ENCODE measurements at places on chromosomes 16 and 17.
A peak's percentile ranks its signal among the peaks of the same experiment; 100 is the strongest.

DNA sequence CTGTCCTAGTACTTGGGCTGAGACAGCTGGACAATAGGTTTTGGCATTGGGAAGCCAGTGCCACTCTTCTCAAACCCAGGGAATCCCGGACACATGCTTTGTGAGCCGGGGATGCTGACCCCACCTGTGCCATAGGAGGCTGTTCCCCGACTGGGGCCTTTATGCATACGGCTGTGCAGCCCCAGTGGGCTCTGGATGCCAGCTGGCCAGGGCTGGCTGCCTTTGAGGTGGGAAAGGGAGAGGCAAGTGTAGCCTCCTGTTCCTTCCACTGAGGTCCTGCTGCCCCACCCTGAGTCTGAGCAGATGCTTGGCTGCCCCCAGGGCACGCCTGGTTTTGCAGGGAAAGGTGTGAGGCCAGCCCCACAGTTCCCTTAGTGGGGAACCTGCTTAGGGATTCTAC, 105.7 kb downstream of the CCDC182 start:
- DNase-seq, result no peak

DNA sequence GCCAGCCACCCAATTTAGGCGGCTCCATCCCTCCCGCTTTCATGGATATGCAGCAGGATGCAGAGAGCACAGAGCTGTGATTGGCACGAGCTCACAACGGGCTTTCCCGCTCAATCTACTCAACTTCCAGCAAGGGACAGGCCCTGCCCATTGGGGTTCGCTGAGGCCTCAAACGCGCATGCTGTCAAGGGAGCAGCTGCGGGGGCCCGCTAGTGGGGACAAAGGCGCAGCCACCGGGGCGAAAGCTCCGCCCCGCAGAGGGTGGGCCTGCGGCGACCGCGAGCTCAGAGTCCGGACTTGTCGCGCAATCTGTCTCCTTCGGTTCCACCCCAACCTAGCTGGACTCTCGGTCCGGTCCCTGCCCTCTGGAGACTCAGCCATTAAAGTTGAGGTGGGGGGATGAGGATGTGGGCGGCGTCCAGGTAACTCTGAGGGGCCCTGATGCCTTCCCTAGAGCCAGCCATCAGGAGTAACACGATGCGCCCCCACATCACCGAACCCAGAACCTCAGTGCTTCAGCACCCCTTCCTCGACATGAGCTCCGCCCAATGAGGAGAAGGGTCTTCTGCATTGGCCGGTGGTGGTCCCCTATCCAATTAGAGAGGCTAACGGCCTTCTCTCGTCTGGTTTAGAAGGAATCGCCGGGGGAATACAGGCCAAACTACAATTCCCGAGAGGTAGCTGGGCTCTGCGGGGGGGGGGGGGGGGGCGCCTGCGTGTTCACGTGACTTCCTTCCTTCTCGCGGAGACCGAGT, 489 bp upstream of the NFATC3 start:
- peak; percentile 54 for DNase-seq

DNA sequence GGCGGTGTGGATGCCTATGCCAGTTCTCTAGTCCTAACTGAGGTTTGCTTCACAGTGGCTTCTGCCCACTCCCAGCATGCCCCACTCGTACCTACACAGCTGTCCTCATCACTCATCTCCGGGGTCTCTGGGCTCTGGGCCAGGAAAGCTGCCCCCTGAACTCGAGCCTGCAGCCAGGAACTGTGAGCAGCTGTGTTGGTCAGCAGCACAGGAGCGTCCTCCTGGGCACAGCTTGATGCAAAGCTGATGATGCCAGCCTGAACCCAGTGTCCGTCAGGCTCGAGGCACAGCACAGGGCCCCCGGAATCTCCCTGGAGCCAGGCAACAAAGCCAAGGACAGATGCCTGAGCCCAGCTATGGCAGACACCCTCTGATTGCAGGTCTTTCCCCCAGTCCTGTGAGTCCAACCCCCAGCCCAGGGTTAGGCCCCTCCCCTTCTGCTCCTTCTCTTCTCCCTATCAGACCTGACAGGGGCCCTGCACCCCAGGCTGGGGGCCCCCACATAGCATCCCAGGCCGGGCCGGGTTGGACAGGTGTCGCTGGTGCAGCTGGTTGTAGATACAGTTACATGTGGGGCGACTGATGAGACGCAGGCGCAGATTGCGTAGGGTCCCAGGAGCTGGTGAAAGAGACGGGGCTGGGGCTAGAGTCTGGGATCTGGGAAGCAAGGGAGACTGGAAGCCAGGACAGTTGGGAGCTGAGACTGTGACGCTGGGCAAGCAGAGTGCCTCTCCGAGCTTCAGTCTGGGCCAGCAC, 2.7 kb downstream of the PRSS53 start:
- DNase-seq, result no peak

DNA sequence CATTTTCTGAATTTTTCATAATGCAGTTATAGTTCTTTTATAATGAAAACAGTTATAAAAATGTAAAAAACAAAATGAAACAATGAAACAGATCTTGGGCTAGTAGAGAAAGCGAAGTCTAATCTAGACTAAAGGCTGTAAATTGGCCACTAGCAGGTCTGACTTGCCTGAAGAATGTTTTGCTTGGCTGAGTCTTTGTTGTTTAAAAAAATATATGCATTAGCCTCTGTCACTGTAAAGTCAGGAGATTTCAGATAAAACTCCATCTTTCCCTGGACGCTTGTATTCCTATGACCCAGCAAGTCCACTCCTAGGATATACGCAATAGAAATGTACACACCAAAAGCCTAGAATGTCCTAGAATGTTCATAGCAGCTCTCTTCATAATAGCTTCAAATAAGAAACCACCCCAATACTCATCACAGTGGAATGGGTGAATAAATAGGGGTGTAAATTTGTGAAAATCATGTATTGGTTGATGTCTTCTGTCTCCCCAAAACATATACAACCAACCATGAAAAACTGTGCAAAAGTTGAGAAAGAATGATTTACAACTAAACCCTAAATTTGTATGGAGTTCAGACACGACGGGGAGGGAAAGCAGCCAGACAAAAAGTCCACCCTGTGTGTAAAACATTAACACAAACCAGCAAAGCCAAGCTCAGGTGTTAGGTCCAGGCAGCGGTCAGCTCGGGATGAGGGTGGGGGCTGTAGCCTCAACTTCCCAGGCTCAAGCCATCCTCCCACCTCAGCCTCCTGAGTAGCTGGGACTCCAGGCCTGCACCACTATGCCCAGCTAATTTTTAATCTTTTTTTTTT, 37.7 kb upstream of the MEAK7 start:
- no peak for DNase-seq

GRCh38 chr17:70100983-70101382, 26.0 kb downstream of the KCNJ16 start:
- no peak for DNase-seq

DNA sequence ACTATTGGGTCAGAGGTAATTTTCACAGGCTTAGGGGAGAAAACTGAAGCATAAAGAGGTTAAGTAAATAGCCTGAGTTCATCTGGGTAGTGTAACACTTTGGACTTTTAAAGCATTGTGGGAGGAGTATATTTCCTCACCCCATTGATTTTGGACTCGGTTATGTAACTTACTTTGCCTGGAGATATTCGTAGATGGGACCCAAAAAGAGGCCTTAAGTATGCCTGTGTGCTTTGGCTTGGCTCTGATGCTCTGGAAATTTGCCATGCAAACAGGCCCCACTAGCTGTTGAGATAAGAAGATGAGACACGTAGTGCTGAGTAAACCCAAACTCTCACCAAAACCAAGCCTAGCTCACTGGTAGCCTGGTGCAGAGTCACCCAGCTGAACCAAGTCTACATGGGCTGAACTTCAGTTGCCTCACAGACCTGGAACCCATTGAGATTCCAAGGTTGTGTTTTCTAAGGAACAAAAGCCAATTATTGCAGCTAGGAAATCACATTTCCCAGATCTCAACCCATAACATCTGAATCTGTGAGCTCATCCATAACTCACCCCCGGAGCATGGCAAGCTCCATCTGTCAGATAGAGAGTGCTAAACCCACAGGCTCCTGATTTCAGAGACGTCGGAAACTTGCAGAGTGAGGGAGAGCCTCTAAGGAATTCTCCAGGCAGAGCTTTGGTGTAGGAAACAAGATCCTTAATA, 536.0 kb upstream of the C16orf82 start:
- DNase-seq, result no peak

DNA sequence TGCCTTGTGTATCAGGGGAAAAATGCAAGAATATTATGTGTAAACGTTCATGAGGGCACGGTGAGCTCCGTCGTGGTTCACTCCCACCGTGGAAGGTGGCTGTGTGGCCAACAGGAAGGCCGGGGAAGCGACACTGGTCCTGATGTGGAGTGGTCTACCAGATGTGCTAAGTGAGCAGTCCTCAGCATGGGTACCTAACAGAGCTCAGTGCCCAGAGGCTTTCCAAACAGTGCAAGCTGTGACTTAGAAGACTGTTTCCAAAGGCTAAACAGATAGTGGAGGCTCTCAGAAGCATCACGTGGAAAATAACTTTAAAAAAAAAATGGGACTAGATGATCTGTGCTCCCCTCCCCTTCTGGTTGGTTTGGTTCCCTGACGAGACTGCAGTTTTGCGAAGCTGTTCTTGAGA, 199.3 kb upstream of the CHMP6 start:
- DNase-seq, result no peak

Data from esophagus squamous epithelium (tissue), 5 donors.